Smooth muscle cell of bladder (primary cell): ENCODE measurements at places on chromosomes 4 and X. TPM values are rescaled to one million over a fixed set of nuclear protein-coding genes. Genes with fewer than 3 reads are reported as not detected.

The SOWAHB gene
- not detected in 2 replicates for total RNA-seq

The PRSS12 gene
- 34.1 and 62.7 TPM in 2 replicates for total RNA-seq

The POU3F4 gene
- not detected in 2 replicates for total RNA-seq

The RAB41 gene
- total RNA-seq: not detected in 2 replicates
